Pulmonary artery endothelial cell (primary cell): ENCODE measurements at places on chromosomes 16 and 17.

DNA sequence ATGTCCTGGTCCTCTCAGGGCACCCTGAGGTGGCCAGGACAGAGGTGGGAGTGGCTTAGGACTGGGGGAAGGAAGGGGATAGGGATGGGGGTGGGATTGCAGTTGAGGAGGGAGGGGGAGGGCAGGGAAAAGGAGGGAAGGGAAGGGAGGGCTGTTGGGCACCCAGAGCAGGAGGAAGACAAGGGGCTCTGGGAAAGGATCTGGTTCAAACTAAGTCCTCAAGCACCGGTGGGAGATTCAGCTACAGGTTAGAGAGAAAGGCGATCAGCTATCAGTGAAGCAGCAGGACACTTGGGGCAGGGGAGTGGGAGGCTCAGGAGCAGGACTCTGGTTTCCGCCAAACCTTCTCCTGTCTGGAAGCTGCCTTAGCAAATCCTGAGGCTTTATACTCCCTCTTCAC, 44.6 kb upstream of the ACSM2B start:
- no peak for DNase-seq

GRCh38 chr17:43791589-43791988, 11.4 kb downstream of the CFAP97D1 start:
- DNase-seq: no peak

DNA sequence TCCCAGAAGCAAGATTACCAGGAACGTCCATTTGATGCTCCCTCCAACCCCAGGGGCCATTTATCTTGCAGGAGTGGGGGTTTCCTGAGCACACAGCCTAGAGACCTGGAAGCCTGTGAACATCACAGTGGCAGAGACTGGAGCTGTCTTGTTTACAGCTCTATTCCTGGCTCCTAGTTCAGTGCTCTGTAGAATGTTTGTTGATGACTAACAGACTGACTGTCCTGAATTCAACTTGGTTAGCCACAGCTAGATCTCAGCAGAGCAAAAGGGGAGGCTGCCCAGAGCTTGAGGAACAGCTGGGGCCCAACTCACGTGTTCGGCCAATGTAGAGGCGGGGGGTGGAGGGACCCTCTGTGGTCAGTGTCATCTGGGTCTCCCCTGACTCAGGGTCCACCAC, 6.6 kb downstream of the ERN2 start:
- DNase-seq: no peak

GRCh38 chr17:66378296-66378695, 75.9 kb downstream of the PRKCA start:
- no peak for DNase-seq

- no peak for DNase-seq
Measured at GRCh38 chr16:50102051-50102746, 36.4 kb downstream of the HEATR3 start.

- no peak for DNase-seq
Measured at GRCh38 chr17:75262112-75262606, 480 bp downstream of the MRPS7 start.

- peak; percentile 60 for DNase-seq
Measured at GRCh38 chr16:57810197-57811031, 8.1 kb upstream of the KIFC3 start.

DNA sequence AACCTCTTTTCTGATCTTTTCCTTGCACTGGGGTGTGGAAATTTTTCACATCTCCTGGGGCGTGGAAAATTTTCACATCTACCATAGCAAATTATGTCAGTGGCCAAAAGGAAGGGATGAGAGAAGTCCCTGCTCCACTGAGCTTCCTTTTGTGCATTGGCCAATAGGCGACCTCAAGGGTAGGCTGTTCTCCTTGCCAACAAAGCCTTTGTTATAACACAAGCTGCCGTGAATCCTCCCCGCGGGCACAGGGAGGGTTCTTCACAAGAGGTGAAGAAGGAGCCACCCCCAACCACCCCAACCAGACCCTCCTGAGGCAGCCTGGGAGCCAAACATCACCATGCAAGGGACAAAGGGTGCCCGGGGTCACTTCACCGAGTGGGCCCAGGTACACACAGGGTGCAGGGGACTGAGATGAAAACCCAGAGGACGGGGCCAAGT, 6.5 kb downstream of the SLC5A11 start:
- no peak for DNase-seq

DNA sequence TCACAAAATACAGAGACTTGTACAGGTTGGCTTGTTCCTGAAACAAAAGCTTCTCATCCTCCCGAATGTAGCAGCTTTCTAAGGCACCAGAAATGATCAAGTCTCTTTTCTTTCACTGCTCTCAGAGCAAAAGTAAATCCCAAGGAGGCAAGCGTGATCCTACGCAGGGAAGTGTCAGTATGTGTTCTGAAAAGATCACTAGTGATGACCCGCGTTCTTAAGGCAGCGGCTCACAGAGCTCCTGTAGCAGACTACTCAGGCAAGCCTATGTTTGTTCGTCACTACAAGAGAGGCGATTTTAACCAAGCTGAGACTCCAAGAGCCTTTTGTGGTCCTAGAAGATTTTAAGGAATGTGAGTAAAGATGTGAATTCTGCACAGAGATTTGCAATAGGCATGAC, 34.5 kb downstream of the WIPI1 start:
- DNase-seq: no peak
